ENCODE measurements at places on chromosomes 1 and 21.
A peak's percentile ranks its signal among the peaks of the same experiment; 100 is the strongest.

DNA sequence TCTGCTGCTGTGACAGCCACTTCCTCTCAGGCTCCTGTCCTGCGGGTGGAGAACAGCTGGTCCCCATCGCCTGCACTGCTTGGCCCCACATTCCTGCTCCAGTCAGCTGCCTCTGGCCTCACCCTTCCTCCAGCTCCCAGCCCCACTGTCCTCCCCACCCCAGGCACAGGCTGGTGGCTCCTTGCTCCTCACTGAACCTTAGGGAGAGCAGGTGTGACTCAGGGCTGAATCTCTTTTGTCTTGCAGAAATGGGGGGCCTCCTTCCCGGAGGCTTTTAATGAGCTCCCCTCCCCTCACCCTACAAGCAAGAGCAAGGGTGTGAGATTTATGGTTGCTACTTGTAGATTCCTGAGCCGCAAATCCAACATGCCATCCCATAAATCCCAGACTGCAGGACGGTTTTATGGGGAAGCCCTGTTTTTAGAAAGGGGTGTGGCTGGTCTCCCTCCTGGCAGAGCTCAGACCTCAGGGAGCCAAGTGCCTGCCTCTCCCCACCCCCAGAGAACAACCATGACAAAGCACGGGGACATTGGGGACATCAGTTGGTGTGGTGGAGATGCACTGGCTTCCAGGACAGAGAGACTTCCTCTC lies 15.2 kb downstream of the CDK18 start:
- no peaks in the 10 kb centered on the region for H3K36me3 ChIP-seq
- no peak overlapping the region for H3K4me3 ChIP-seq
- no peak overlapping the region for H3K27ac ChIP-seq
- no peaks in the 10 kb centered on the region for H3K27me3 ChIP-seq
- H3K4me1 ChIP-seq: no peaks in the 10 kb centered on the region

DNA sequence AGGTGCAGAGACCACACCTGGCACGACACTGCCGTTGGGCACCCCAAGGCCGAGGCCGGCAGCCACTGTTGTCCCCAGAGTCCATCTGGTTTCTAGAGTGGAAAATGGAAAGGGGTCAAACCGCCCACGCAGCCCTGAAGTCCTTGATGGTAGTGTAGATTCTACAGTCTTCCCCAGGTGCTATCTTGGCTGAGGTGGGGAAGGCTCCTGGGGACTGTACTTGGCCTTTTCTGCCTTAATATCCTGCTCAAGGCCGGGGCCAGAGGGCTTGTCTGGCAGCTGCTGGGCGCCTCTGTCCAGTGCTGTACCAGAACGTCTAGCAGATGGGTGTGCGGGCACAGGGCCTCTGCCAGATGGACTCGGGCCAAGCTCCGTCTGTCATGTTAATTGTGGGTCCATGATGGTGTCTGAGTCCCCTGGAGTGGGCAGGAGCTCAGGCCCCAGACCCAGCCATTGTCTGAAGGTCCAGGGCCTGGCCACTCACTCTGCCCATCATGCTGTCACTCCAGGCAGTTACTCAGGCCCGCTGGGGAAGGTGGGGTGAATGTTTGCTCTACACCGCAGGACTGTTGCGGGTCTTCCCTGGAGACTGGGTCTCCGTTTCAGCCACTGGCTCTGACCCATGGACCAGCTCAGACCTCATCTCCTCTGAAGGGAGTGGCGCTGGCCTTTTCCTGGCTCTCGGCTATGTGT lies 161.9 kb upstream of the COL6A1 start:
- peaks cover 25% of the 10 kb centered on the region for H3K27me3 ChIP-seq
- H3K4me3 ChIP-seq: peak overlapping the region; percentile 64
- H3K4me1 ChIP-seq: peaks cover 5% of the 10 kb centered on the region
- no peak for DNase-seq

GRCh38 chr1:54372978-54373377 lies 33.2 kb downstream of the SSBP3 start:
- H3K27ac ChIP-seq: peak overlapping the region; percentile 87
- no peaks in the 10 kb centered on the region for H3K27me3 ChIP-seq
- peaks cover 68% of the 10 kb centered on the region for H3K4me1 ChIP-seq
- H3K36me3 ChIP-seq: no peaks in the 10 kb centered on the region
- peak overlapping the region; percentile 23 for H3K4me3 ChIP-seq
- DNase-seq: no peak

- no peak overlapping the region for H3K27ac ChIP-seq
- peaks cover 4% of the 10 kb centered on the region for H3K36me3 ChIP-seq
- DNase-seq: no peak
- H3K4me1 ChIP-seq: no peaks in the 10 kb centered on the region
- H3K27me3 ChIP-seq: no peaks in the 10 kb centered on the region
Measured at GRCh38 chr1:79629414-79629813, 622.9 kb upstream of the ADGRL4 start.

DNA sequence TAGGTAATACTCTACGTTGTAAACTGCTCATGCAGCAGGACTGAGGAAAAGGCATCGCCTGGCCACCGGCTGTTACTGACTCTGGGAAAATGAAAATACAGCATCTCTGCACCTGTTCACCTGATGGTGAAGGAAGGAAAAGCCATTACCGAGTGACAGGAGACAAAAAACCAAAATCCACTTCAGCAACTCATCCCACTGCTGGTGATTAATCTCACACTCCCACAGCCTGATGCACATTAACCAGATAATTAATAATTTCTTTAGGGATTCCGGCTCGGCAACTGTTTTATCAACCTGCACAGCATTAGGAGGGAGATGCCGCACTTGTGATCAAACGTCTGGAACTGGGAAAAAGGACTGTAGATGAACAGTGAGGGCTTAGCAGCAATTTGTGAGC lies 183.9 kb upstream of the ESRRG start:
- no peak overlapping the region for H3K27ac ChIP-seq
- H3K4me3 ChIP-seq: no peak overlapping the region
- H3K27me3 ChIP-seq: no peaks in the 10 kb centered on the region
- peaks cover 6% of the 10 kb centered on the region for H3K36me3 ChIP-seq
- no peaks in the 10 kb centered on the region for H3K4me1 ChIP-seq

GRCh38 chr1:36816348-36816747 lies 218.0 kb downstream of the GRIK3 start:
- H3K27ac ChIP-seq: no peak overlapping the region
- H3K27me3 ChIP-seq: peaks cover 3% of the 10 kb centered on the region
- H3K4me1 ChIP-seq: no peaks in the 10 kb centered on the region
- no peaks in the 10 kb centered on the region for H3K36me3 ChIP-seq
- no peak overlapping the region for H3K4me3 ChIP-seq
- DNase-seq: no peak

Data from natural killer cell treated with Interleukin-12 subunit alpha and Interleukin-12 subunit beta and Interleukin-15 and Interleukin-18, amount 100 ng/mL, for 72 hours (primary cell).